ENCODE measurements at places on chromosomes 5 and 9.

DNA sequence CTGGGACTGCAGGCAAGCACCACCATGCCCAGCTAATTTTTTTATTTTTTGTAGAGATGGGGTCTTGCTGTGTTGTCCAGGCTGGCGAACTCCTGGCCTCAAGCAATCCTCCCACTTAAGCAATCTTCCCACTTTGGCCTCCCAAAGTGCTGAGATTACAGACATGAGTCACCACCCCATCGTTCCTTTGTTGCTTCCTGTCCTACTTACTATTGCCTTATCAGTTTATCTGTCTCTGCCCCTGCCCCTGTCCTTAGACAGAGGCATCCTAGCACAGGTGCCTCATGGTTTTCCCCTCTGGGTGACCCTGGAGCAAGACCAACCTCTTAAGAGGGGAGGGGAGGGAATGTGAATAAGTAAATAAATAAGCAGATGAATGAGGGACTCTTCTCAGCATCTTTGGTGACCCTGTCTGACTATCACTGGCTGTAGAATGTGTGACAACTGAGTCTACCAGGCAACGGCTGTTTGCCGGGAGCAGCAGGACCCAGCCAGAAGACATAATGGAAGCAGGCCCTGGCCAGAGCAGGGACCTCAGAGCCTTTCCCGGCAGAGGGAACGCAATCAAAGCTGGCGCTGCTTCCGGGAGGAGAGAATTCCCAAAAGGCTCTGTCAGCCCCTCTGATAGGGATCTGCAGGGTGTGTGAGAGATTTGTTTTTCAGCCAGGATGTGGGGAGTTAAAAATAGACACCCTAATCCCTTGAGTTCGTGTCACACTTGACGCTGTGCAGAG, 43.8 kb upstream of the DAB2IP start:
- DNase-seq, result no peak

- no peak for DNase-seq
Observed at GRCh38 chr9:109088221-109088620, 31.5 kb downstream of the TMEM245 start.

GRCh38 chr9:32989660-32990059, 11.8 kb downstream of the APTX start:
- no peak for DNase-seq

GRCh38 chr9:133715866-133716563, 22.1 kb downstream of the SARDH start:
- DNase-seq, result no peak

GRCh38 chr9:20551236-20551635, 71.1 kb downstream of the MLLT3 start:
- no peak for DNase-seq

- no peak for DNase-seq
Observed at GRCh38 chr9:127267793-127268525, 3.4 kb downstream of the GARNL3 start.

- DNase-seq, result no peak
Observed at GRCh38 chr9:111456529-111456928, 27.7 kb downstream of the ECPAS start.

GRCh38 chr5:135379046-135379654, 19.9 kb downstream of the MACROH2A1 start:
- DNase-seq, result no peak

DNA sequence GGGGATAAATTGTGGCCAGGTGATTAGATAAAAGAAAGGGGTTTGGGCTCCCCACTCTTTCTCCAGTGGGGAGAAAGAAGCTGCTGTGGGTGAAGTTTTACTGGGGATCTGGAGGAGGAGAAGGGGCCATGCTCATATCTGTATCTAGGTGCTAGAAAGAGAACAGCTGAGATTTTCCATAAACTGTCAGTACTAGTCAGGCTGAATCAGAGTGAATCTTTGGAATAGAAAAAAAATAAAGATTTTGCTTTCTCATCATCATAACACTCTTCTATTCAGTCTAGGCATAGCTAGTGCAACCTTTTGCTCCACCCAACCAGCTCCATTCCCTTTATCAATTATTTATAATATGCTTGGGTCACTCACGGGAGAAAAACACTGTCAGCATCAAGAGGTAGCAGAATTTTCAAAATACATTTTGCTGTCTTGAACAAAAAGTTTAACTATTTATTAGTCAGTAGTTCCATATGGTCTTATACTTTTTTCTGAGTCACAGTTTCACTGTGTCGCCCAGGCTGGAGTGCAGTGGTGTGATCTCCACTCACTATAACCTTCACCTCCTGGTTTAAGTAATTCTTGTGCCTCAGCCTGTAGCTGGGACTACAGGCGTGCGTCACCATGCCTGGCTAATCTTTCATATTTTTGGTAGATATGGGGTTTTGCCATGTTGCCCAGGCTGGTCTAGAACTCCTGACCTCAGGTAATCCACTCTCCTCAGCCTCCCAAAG, 21.3 kb upstream of the ERMP1 start:
- DNase-seq, result no peak

DNA sequence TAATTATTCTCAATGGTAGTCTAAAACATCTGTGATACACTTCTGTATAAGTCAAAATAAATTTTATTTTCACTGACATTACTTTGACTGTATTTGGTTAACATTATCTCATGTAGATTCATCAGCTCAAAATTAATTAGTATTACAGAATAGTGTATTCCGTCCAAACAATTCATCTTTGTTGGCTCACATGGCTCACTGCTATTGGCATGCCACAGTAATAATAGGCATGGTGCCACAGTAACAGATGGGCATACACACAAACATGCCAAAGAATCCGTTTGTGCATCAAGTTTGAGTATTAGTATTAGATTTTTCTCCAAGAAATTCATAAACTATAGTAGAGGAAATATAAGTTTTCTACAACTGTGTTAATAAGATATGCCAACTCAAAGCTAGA, 14.2 kb downstream of the AP3B1 start:
- no peak for DNase-seq

DNA sequence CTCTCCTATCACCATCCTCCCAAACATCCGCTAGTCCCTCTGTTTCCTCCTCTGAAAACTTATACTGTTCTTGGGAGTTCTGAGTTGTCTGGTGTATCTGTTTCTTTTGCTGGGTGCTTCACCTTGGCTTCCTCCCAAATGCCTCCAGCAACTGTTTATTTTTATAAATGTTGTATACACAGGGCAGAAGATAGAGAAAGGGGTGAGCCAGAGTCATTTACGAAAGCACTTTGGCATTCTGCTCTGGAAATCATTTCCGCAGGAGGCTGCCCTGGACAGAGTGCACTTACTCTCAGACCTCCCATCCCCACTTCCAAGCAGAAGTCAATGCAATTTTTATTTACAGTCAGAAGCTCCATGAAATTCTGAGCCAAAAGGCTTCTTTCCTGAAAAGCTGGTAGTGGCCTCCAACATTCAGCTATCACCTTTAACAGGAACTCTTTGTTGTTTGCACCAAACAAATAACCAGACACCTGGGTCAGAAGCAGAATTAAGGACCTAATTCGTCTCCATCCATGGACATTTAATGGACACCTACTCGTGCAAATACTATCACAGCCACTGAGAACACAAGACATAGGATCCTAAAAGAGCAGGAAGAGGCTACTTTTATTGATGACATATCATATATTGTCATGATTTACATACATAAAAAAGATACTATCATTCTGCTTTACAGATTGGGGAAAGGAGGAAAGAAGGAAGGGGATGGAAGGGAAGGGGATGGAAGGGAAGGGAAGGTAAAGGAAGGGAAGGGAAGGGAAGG, 229.5 kb upstream of the PAPPA start:
- no peak for DNase-seq

- DNase-seq, result no peak
Observed at GRCh38 chr5:344668-345067, 23.2 kb downstream of the AHRR start.

- DNase-seq, result no peak
Observed at GRCh38 chr9:71911908-71912335, 483 bp downstream of the C9orf85 start.

GRCh38 chr9:35079426-35080341, at the start of gene FANCG:
TSS of gene FANCG (minus strand) at chr9:35079942. CDS start at chr9:35079524, 418 bp downstream.
- peak; percentile 50 for DNase-seq

- DNase-seq, result no peak
Observed at GRCh38 chr9:36820392-36820861, 213.6 kb downstream of the PAX5 start.

DNA sequence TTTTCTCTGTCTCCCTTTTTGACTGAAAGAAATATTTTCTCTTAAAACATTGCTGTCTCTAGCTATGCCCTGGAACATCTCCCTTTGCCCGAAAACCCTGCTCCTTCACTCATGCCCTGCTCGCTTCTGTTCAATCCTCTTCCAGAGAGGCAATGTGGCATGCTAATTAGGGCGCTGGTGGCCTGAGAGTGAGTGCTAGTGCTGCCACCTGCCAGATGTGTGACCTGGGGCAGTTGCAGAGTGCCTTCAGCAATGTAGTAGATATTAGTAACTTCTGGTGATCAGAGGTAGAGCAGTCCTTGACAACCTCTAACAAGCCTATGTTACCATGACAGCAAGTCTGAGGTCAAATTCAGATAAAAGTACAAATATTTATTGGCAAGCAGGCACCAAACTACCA, 119.5 kb upstream of the OSMR start:
- DNase-seq, result no peak

- DNase-seq, result no peak
Observed at GRCh38 chr5:17147617-17148016, 69.8 kb upstream of the BASP1 start.

GRCh38 chr5:72288924-72289323, 31.1 kb downstream of the MRPS27 start:
- DNase-seq, result no peak

DNA sequence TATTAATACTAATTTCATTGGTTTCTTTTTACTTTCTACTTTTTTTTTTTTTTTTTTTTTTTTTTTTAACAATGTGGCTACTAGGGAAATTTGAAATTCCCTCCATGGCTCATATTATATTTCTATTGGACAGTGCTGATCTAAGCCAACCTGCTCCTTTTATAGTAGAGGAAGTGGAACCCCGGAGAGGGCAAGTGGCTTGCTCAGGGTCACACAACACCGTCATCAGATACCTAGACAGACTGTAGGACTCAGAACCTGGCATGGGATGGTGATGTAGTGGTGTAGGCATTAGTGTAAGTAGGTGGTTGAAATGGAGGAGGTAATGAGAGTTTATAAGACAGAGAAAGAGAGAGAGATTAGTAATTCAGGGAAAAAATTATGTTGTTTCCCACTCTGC, 10.8 kb downstream of the ZNF618 start:
- no peak for DNase-seq

DNA sequence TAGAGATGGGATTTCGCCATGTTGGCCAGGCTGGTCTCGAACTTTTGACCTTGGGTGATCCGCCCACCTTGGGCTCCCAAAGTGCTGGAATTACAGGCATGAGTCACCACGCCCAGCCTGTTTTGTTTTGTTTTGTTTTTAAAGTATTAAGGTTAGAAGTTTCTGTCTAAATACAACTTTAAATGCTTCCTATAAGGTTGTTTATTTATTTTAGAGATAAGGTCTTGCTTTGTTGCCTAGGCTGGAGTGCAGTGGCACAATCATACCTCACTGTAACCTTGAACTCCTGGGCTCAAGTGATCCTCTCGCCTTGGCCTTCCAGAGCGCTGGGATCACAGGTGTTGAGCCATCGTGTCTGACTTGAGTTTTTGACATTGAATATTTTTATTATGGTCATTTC, 11.4 kb downstream of the MRRF start:
- DNase-seq, result no peak

- DNase-seq, result no peak
Observed at GRCh38 chr5:118703241-118703640, 285.1 kb downstream of the DTWD2 start.

- DNase-seq, result no peak
Observed at GRCh38 chr9:93154293-93154903, 20.3 kb upstream of the NINJ1 start.

DNA sequence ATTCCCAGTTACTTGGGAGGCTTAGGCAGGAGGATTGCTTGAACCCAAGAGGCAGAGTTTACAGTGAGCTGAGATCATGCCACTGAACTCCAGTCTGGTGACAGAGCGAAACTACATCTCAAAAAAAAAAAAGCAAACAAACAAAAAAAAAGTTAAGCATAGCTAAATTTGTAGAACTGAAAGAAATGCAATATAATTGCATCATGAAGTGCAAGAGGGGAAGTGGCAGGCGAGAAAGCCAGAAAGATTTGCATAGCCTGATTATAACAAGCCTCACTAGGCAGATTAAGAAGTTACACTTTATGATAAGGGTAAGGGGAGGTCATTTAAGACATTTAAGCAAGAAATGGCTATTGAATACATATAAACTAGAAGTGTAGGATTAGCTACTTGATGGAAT, 187.1 kb downstream of the EDIL3 start:
- DNase-seq, result no peak

GRCh38 chr9:127140181-127140580, 17.7 kb upstream of the ANGPTL2 start:
- DNase-seq, result no peak

DNA sequence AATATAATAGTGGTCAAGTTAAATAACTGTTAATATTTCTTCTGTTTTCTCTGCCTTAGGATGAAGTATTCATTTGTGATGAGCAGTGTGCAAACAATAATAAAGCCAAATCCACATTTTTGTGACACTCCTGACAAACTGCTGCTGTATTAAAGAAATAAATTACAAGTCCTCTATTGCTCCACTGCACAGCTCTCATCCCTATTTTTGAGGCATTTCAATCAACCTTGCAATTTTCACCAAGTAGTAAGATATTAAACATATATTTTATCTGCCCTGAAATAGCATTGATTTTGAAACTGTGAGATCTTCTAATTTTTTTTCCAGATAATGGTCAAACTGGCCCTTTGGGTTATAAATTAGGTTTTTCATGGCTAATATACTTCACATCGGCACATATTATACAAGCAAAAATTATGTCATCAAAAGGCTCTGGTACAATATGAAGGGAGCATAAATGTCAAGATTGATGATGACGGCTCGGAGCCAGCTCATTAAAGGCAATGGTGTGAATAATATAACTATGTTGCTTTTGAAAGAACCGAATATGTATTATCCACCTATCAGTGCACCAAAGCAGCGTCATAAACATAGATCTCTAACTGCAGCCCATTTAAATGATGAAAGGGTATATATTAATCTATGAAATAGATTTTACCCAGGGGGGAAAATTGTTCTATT, 764.9 kb downstream of the DNAH5 start:
- DNase-seq, result no peak

DNA sequence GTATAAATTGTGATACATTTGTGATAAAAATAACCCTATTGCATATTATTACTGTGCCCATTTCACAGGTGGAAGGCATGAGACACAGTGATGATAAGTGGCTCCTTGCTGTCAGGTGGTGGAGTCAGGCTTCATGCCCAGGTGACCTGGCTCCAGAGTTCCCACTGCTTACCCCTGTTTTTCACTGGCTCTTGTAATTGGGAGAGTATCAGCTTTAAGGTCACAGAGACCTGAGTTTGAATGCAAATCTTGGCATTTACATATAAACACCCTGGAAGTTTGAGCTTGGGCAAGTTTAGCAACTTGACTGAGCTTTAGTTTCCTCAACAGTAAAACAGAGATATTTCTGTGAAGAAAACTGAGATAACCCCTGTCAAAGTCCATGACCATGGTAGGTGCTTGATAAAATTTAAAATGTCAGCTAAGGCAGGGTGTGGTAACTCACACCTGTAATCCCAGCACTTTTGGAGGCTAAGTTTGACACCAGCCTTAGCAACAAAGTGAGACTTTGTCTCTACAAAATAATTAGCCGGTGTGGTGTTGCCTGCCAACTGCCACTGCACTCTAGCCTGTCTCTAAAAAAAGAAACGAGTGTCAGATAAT, 29.2 kb downstream of the MAT2B start:
- DNase-seq, result no peak

GRCh38 chr5:125612181-125612721, 811.0 kb upstream of the GRAMD2B start:
- no peak for DNase-seq

Data from activated gamma-delta T cell (primary cell).